IMR-90 (cell line): ENCODE measurements at places on chromosomes 3 and 15. TPM values are rescaled to one million over a fixed set of nuclear protein-coding genes. Genes with fewer than 3 reads are reported as not detected.

CCDC80 gene
- total RNA-seq = 387 and 406 TPM in 2 replicates

PDZRN3 gene
- 17.0 and 17.8 TPM in 2 replicates for total RNA-seq

CHRM5 gene
- total RNA-seq = under 0.01 TPM in 2 replicates

CCR9 gene
- not detected in 2 replicates for total RNA-seq

ADAMTSL3 gene
- total RNA-seq = under 0.01 TPM in 1 of 2 replicates, not detected in the other

SLC22A13 gene
- under 0.01 TPM in 2 replicates for total RNA-seq

GRCh38 chr3:143443851-143444331, 324.3 kb downstream of the CHST2 start:
- peak; percentile 98 for DNase-seq

DNA sequence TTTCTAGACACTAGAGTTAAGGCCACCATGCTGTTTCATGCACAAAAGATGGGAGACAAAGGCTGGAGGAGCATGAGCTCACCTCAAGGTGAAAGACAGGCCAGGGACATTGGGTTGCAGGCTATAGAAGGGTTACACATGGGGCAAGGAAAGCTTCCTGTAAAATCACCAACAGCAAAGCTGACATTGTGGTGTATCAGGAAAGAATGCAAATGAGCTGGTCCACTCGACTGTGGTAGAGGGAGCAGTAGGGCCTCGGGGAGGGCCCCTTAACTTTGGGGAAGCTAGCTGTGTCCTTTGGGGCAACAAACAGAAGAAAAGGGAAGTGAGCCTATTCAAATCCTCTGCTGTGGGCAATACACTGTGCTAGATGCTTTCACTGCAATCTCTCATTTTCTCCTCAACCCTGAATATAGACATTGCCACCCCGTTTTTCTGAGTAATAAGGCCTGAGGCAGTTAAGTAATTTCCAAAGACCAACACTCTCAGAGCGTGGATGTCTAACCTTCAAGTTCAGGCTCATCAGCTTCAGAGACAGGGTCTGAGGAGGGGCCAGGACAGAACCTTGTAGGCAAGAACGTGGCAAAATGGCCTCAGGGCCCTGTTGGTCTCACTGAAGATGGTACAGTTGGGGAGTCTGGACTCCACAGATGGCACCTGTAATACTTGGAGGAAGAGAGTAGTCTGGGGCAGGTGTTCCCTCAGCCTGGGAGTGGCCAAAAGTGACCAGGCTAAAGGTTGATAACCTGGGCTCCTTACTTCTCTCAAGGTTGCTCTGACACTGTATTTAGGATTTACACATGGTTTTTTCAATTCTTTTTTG, 24.1 kb downstream of the CX3CR1 start:
- DNase-seq = no peak

- DNase-seq = no peak
These were observed 4.8 kb downstream of the SLC27A2 start for GRCh38 chr15:50186752-50187151.

- DNase-seq = peak; percentile 95
These were observed 612.9 kb upstream of the TBL1XR1 start for GRCh38 chr3:177810162-177810623.

GRCh38 chr3:14831916-14832450, 13.2 kb downstream of the FGD5 start:
- no peak for DNase-seq

DNA sequence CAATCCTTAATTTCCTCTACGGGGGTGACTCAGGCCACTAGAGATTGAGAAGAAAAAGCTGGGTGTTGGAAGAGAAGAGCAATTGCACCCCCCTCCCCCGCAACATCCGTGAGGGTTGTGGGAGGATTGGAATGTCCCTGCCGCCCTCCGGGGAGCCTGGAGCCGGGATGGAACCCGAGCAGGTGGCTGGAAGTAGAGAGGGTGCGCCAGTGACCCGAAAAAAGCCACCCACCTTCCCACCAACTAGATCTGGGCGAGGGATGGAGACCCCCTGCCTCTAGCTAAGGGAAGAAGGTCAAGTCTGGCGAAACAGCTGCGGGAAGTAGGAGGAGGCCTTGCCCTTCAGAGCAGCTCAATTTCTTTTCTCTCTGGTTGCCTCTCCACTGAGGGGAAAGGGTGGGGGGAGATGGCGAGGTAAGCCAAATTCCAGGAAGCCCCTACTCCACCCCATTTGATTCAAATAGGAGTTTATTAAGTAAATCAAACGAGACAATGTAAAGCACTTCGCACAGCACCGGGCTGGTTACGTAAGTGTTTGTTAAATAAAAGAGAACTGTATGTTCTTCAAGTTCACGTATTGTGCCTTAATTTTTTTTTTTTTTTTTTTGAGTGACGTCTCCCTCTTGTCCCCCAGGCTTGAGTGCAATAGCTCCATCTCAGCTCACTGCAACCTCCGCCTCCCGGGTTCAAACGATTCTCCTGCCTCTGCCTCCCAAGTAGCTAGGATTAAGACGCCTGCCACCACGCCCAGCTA, 1.1 kb upstream of the WWTR1 start:
- DNase-seq = no peak

DNA sequence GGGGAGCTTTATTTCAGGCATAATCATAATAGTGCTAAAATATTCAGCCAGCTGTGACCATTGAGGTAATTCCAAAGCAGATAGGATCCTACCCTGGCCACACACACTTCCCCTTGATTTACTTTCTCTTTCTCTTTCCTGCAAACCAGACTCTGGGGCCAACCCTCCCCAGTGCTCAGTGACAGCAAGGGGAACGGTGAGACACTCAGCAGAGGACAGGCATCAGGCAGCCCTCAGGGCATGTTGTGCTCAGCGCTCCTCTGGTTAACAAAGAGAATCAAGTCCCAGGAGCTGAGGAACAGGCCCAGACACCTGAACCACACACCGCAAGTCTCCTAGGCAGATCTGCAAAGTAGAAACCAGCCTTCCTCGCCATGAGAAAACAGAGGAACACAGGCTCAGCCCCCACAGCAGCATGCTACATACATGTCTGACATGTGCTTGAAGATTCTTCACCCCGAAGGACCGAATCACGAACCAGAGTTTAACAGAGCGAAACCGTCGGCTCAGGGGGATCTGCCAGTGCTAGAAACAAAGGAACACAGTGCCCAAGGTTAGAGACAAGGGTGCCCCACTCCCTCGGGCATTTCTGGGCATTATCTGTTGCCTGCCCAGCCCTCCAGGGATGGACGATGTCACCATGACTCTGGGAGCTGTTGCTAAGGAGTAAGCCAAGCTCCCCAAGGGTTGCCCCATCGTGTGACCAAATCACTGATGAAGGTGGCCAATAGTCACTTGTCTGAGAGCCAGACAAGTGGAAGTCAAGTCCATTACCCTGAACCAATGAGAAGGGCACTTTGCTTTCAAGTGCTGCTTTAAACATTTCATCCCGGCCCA, 17.5 kb downstream of the HDC start:
- DNase-seq = no peak

- DNase-seq = peak; percentile 52
These were observed 100.0 kb downstream of the THBS1 start for GRCh38 chr15:39680868-39681267.

GRCh38 chr3:102129760-102130608, 280.7 kb downstream of the NFKBIZ start:
- peak; percentile 86 for DNase-seq

DNA sequence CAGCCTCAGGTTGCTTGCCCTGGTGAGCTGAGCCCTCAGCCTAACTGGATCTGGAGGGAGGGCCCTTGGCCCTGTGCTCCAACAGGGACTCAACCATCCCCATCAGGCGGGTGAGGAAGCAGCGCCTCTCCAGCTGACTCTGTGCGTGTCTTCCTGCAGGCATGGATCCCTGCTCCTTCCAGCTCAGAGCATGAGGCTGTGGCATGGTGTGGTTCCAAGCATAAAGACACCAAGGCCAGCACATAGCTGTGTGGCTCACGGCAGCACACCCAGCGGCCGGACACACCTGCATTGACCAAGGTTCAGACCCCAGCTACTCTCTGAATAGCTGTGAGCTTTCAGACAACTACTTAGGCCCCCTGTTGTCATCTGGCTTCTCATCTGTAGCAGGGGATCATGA, 131.0 kb upstream of the PLXNA1 start:
- DNase-seq = no peak

DNA sequence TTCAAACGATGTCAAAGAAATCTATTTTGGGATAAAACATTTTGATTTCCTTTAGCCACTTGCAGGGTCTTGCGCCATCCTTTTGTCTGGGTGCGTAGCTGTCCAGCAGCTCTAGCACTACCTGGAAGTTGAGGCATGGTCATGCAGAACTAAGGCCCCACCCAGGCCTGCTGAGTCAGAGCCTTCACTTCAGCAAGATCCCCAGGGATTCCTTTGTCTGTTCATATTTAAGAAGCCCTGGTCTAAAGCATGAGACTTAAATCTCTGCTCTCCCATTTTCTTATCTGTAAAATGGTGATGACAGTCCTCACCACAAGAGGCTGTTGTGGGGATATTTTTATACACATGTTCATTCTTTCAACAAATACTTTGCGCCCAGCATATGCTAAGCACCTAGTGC, 99.0 kb upstream of the CTDSPL start:
- no peak for DNase-seq

DNA sequence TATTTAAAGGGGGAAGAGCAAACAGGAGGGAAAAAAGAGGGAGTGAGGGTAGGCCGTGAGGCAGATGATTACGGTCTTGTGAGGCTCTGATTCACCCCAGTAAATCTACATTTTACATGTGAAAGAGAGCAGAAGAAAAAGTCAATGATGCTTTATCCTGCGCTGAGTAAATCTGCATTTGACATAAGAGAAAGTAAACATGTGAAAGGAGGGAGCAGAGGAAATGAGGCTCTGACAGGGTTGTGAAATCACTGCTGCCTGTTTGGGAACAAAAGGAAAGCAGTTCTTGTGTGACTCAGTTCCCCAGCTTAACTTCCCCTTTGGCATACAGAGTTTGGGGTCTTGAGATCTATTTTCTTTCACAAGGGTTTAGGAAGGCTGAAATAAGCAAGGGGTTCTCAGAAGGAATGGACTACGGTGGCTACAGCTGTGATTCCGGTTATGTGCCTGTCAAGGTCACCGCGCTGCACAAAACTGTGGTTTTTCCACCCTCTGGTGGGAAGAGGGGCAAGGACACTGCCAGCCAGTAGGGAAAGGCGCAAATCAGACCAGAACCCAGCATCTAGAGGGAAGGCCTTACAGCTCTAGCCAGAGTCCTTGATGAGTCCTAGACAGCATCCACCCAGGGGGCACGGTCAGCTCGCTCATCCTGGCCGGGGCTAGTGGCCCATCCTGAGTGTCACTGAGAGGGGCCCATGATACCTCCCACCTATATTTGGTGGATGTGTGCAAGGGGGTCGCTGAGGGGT, 18.9 kb upstream of the HCN4 start:
- peak; percentile 61 for DNase-seq

- DNase-seq = peak; percentile 36
These were observed 34.2 kb upstream of the OCA2 start for GRCh38 chr15:28133281-28133680.
